ENCODE measurements at places on chromosomes 4 and X.

DNA sequence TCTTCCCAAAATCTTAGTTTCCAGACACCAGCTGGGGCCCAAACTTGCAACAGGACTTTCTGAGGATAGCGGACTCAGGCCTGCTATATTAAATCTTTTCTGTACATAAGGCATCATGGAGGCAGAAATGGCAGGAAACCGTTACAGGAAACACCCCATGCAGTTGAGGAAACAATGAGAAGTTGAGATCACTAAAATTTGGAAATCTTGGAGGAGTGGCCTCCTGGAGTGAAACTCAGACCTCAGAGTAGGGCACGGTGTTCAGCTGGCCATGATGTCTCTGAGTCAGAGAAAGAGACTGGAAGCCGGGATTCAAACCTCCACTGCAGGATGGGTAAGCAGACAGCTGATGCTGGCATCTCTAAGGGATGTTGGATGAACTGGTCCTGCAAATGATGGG lies 372.6 kb upstream of the CTSO start:
- no peak for DNase-seq

- peak; percentile 40 for DNase-seq
Measured at GRCh38 chrX:109886122-109886761, 116.7 kb upstream of the TMEM164 start.

GRCh38 chr4:123844374-123844773 lies 447.8 kb downstream of the SPRY1 start:
- no peak for DNase-seq

DNA sequence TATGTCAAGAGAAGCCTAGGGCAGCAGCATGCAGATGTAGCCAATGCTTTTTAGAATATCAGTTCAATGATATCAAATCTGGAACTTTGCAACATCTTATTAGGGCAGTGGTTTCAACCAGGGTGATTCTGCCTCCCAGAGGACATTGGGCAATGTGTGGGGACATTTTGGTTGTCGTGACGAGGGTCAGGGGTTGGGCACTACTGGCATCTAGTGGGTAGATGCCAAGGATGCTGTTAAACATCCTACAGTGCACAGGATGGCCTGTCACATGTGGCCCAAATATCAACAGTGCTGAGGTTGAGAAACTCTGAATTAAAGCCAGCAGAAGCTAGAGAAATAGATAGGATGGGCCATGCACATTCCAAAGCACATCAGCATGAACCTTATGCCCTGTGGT lies 152.3 kb downstream of the AMELX start:
- no peak for DNase-seq

DNA sequence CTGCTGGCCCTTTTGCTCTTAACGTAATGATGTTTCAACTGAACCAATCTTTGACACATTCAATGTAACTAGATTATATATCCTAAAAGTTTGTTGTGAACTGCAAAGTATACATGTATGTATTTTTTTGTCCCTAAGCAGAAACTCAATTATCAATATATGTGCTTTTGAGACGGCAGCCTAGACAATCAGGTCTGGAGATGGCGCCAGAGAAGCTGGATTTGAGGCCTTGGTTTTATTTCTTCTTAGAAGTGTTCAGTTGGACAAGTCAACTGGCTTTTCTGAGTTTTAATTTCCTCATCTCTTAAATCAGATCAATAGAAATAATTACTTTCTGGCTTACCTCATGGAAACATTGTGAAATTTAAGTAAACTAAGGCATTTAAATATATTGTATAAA lies 62.5 kb downstream of the DCAF8L1 start:
- DNase-seq = no peak

DNA sequence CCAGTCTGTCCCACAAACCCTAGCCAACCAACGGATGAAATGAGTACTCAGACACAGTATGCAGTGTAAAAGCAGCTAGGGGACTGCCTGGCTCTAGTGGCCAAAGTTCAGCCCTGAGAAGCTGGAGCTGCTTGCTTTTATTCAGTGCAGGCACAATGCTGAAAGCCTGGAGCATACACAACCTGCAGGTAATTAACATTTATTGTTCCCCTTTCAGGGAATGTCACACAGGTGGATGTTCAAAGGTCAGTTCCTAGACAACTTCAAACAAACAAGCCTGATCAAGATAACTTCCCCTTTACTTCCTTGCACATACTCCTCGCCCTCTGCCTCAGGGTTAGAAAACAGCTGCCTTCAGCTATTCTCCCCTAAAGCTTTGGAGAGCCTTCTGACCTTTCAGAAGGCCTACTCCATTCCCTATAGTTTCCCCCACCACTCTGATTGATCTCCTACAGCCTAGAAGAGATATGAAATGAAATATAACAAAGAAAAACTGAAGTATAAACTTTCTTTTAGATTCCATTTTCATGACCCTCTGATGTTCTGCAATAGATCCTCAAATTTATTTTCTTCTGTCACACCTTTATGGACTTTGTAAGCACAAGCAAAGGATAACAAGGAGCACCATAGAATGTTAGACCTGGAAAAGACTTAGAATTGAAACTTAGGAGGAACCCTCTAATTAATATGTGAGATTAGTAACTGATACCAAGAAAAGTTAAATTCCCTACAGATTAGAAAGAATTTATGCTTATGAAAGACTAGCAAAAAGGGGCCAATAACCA lies 6.8 kb upstream of the DCAF8L1 start:
- no peak for DNase-seq

DNA sequence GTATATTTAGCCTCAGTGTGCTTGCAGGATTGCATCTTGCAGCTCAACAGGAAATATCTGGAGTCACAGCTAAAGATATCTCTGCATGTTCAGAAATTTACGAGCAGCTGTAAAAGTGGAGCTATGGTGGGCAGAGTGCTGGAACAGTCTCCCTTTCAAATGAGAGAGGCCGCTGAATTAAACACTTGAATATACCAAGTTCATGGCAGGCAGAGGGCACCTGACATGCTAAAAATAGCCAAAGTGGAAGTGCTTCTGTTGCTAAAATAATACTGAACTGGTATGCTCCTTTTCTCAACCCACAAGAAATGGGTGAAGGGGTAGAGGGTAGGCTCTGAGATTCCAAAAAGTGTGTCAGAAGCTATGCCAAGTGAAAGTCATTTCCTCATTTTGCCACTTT lies 98.1 kb downstream of the MGST2 start:
- no peak for DNase-seq

- no peak for DNase-seq
Measured at GRCh38 chrX:80016182-80016581, 1.6 kb downstream of the TBX22 start.

GRCh38 chr4:176319151-176319703 lies 539 bp upstream of the SPCS3 start:
- DNase-seq = no peak

- DNase-seq = no peak
Measured at GRCh38 chrX:77975755-77976154, 6.3 kb upstream of the PGAM4 start.
